ENCODE measurements at places on chromosomes 7 and 10. TPM values are rescaled to one million over a fixed set of nuclear protein-coding genes. Genes with fewer than 3 reads are reported as not detected.

The SLC18A2 gene
- total RNA-seq, result 0.52 TPM

The LRRC17 gene
- total RNA-seq, result 1.0 TPM

The CCDC136 gene
- total RNA-seq, result 14.7 TPM

The CALHM2 gene
- total RNA-seq, result 3.4 TPM

The AZGP1 gene
- total RNA-seq, result not detected

The ZPBP gene
- total RNA-seq, result not detected

The TWIST1 gene
- 0.18 TPM for total RNA-seq

The PDK4 gene
- total RNA-seq, result 0.62 TPM

The SAMD9 gene
- 0.04 TPM for total RNA-seq

The PPP1R3C gene
- total RNA-seq, result 0.31 TPM

The DNAJC12 gene
- 1.00 TPM for total RNA-seq

The IRF5 gene
- total RNA-seq, result 0.62 TPM

The GPER1 gene
- total RNA-seq, result 0.14 TPM

The ACSM6 gene
- total RNA-seq, result not detected

The HMX2 gene
- 0.07 TPM for total RNA-seq

Measured in H7 (cell line).